ENCODE measurements at places on chromosomes 2 and 18.

DNA sequence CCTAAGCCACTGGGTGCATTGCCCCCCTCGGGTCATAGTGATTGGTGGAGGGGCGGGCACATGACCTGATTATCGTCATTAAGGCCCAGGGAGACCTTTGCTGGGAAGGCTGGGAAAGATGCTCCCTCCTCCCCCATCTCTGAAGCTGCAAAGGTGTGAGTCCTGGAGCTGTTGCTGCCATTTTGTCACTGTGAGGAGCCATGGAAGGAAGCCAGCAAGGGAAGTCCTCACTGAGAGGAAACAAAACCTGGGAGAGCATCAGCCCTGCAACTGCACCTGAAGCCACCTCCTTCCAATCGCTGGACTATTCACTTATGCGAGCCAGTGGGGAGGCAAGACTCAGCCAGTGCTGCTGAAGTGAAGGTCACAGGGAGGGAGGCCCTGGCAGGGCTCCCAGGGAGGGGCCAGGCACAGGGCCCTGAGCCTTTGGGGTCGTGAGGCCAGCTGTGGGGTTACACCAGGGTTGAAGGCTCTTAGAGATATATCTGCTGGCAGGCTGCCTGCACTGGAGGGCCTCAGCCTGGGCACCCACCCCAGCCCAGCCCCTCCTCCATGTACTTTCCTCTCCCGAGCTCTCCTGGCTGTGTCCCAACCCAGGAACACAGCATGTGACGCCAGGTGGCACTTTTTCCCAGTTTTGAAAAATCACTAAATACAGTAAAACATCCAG is 10.7 kb upstream of the FAHD2A start:
- no peak for DNase-seq

- no peak for DNase-seq
These were observed 154.0 kb downstream of the PMAIP1 start for GRCh38 chr18:60053747-60054304.

- DNase-seq, result no peak
These were observed 104.8 kb downstream of the COLEC12 start for GRCh38 chr18:395456-396250.

GRCh38 chr2:83016343-83017110 is 1442.6 kb downstream of the SUCLG1 start:
- DNase-seq, result no peak

GRCh38 chr18:4416976-4417375 is 38.1 kb downstream of the DLGAP1 start:
- no peak for DNase-seq

DNA sequence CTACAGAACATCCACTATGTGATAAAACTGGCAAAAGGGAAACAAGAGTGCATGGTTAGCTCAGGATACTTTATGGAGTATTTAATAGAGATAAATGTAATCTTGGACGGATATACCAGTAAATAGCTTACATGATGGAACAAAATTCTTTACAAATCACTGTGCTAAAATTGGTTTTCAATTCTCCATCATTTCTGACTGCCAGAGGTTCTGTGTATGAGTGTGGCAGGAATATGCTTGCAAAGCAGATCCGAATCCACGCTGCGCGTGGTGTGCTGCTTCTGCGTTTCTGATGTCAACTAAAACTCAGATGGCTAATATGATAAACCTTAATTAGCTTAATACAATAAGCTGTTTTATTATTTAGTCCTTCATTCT is 2.1 kb downstream of the ZNF532 start:
- no peak for DNase-seq

GRCh38 chr2:152577579-152577978 is 139.7 kb downstream of the PRPF40A start:
- no peak for DNase-seq

GRCh38 chr2:207073801-207074678 is 91.7 kb downstream of the KLF7 start:
- DNase-seq, result peak; percentile 4

DNA sequence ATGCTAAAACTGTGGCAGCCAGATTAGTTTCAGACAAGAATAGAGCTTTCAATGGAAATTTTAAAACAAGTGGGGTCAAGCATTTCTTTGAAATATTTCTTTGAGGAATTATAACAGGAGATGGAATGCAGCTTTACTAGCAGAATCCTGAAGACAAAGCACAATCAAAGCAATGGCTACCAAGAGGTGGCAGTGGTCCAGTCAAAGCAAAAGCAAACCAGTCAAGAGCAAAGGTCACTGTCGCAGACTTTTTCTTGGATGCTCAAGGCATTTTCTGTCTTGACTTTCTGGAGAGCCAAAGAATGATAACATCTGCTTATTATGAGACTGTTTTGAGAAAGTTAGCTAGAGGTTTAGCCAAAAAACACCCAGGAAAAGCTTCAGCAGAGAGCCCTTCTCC is 351.2 kb upstream of the DLGAP1 start:
- no peak for DNase-seq

GRCh38 chr18:48132797-48133655 is 202.6 kb upstream of the SMAD2 start:
- no peak for DNase-seq

- no peak for DNase-seq
These were observed 1101.4 kb downstream of the CBLN2 start for GRCh38 chr18:71442731-71443141.

- peak; percentile 26 for DNase-seq
These were observed 114.3 kb downstream of the LNPK start for GRCh38 chr2:175887776-175888175.

DNA sequence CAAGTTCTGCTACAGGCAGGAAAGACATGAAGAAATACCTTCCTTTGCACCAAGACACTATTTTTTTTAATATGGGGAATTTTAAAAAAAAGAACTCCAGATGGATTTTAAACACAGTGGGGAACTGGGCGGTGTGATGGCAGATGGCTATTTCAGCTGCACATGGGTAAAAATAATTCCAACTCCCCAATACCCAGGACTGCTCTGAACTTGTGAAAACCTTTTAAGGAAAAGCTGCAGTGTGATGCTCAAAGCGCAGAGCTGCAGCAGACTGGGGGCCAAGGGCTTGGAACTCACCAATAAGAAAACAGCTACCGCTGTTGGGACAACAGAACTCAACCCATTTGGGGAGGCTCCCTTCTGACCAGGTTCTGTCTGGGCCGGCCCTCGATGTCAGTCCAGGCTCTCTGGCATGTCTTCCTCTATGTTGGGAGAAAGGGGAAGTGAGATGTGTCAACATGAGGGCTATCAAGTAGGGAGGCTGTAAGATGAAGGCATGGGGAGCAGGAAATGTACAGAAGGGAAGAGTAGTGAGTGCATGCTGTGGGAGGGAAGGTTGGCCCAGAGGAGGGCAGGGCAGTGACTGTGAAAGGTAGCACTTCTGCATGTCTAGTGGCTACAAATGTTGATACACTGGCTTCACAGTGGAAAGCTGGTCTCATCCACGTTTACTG is 64.0 kb upstream of the SLC14A2 start:
- DNase-seq, result no peak

GRCh38 chr2:192814376-192814775 is 619.6 kb upstream of the TMEFF2 start:
- no peak for DNase-seq

- no peak for DNase-seq
These were observed 6.9 kb downstream of the OXER1 start for GRCh38 chr2:42756966-42757513.

DNA sequence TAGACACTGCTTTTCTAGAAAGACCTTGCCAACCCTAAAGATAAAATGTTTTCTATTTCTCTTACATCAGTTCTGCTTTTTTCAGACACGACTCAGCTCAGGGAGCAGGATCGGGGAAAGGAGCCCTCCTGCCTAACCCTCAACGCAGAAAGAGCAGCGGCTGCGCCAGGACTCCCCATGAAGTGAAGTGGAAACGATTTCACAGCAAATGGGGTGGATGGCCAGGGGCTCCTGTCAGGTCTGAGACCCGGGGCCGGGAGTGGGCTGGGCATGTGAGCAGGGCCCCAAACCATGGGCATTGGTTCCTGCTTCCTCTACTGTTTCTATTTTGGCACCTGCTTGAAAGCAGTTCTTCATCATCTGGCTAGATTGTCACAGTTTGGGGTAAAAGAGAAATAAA is 89.4 kb upstream of the PXDN start:
- no peak for DNase-seq

- no peak for DNase-seq
These were observed 1.4 kb upstream of the SOX11 start for GRCh38 chr2:5690718-5691220.

DNA sequence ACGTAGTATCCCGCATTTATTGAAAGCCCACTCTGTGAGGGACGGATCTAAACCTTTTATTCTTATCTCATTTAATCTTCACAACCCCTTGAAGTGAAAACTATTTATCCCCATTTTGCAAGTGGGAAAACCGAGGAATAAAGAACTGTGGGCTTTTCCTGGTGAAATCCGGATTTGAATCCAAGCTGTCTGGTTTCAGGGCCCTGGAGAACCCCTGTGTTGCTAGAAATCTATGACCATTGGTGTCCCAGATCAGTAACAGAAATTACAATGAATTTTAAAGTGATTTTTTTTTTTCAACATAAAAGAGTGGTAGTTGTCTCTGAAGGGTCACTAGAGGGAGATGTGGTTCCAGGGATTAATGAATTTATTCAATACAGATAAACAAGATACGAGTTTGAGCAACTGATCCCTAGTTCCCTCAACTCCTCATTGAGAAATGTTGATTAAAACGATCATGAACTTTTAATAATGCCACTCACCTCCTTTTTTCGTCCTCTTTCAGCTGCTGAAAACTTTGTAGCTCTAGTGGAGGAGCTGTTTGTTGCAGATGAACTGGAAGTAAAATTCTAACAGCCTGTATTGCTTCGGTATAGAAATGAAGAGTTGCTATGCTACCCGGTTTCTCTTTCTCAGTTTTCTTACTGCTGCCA is 940 bp downstream of the XRCC5 start:
- peak; percentile 32 for DNase-seq

GRCh38 chr2:230335461-230335863 is 8.5 kb downstream of the SP140L start:
- DNase-seq, result no peak

DNA sequence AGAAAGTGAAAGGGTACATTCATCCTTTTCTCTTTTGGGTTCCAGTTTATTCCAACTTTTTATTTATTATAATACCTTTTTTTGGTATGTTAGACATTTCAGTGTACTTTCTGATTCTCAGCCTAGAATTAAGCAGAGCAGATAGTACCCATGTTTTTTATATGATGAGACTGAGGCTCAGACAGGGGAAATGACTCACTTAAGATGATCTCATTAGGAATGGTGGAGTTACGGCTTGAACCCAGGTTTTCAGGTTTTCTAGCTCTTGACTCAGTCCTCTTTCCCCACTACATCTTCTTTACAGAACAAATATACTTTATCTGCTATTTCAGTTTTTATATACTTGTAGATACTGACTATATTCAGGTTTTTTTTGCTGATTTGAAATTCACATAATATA is 51.7 kb upstream of the OTX1 start:
- DNase-seq, result no peak

- DNase-seq, result no peak
These were observed 346.9 kb upstream of the LRRTM1 start for GRCh38 chr2:80651435-80651834.

GRCh38 chr2:179250095-179250494 is 14.5 kb downstream of the SESTD1 start:
- DNase-seq, result no peak

- no peak for DNase-seq
These were observed 194.9 kb downstream of the CTIF start for GRCh38 chr18:48733643-48734253.

DNA sequence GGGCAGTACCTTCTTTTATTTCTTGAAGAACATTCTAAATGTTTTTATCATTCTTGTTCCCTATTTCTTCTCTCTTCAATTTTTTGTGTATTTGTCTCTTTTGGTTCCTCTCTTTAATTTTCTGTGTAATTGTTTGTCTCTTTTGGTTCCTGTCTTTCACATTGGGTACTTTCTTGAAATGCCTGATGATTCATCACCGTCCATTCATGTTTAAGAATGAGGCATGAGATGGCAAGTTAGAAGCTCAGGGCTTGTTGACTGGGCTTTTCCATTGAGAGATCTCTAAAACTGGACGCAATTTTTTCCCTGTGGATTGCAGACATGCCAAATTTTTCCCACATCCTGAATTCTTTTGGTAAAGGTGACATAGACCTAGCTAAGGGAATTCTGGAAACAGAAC is 33.7 kb upstream of the IL1R2 start:
- DNase-seq, result no peak

DNA sequence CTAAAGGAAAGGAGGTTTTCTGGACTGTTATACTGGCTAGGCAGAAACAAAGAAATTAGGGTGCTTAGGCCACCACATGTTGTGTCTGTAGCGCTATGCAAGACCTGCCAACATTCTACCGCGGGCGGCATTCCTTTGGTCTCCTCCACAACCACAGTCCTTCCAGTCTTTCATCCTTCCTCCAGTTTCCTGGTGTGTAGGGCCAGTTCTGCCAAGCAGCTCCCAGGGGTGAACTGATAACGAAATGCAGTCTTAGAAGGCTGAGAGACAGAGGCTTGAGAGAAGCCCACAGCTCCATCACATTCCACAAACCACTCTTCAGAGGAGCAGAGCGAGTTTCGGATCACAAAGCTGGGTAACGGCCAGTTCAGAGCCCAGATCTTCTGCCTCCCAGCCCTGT is 19.5 kb upstream of the CXXC1 start:
- DNase-seq, result no peak

DNA sequence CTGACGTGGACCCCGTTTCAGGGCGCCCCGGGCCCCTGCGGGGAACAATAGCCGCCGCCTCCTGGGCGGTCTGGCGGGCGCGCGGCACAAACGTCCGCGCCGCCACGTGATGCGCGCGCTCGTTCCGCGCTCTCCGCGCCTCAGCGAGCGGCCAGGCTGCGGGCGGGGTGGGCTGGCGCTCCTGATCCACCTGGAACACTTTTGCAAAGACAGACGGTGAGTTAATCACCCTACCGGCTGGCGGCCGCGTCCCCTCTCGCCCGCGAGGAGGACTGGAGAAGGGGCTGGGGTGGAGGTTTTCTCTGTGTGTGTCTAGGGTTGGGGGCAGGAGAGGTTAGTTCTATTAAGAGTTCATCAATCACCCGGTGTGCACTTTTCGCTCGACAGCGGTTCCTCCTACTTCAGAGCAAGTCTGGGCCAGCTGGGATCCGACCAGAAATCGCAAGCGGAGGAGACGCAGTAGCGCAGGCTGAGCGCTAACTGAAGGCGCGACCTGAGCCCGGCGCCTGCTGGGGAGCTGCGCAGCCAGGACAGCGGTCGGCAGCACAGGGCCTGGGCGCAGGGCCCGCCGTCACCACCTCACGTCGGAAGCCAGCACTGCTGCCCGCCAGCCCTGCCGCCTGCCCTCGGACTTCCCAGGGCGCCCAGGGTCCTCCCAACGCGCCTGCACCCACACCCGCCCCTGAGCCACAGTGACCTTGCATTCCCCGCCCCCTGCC is 10.3 kb upstream of the HOXD1 start:
- DNase-seq, result peak; percentile 81

Measured in NCI-H524 (cell line).